ENCODE measurements at places on chromosomes 2 and 18.

GRCh38 chr2:188065386-188065785 is 226.3 kb upstream of the GULP1 start:
- DNase-seq: no peak

DNA sequence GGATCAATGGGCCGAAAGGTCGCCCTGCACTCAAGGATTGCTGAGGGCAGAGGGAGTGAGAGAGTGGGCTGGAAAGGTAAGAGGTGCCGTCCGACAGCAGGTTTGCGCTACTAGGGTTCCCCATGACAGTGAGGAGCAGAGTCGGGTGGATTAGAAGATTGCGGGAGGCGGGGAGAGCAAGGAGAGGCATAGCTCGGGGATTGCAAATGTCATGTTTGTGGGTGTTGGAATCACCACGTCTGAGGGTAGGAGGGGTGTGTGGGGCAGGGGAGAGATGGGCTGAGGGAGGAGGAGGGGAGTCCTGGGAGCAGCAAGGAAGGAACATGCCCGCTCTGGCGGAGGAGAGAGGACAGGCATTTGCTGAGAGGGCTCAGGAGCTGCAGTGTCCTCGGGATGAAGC is 81.2 kb downstream of the ZCCHC2 start:
- DNase-seq: no peak

GRCh38 chr18:49915352-49915751 is 102.0 kb upstream of the ACAA2 start:
- DNase-seq: no peak

DNA sequence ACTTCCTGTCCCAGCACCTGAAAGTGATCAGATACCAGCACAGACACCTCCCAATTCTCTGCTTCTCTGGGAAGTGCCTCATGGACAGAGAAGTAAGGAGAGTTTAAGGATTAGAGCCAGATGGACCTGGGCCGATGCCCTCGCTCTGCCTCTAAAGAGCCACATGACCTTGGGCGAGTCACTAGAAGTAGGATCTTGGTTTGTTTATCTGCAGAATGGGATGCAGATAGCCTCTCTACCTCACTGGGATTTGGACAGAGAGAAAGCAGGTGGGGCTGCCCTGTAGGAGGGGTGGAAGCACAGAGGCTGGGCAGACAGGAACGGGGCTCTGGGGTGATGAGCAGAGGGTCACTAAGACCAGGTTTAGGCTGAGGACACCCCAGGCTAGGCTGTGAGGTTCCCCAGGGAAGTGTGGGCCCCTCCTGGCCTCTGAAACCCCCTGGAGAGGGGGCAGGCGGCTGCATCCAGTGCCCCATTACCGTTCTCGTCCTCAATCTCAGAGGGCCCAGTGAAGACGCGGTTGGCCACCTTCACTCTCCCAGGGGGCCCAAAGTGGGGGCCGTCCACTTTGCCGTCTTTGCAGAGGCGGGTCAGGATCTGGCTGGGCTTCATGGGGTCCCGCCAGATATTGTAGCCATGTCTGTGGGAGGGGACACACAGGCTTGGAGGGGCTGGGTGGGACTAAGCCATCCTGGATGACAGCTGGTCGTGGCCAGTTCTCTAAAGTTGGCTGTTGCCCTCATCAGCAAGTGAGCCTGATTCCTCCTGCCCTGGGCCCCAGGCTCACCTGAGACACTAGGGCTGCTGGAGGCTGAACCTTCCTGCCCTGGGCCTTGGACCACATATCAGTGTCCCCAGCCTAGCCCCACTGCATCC is 13.3 kb downstream of the OTOF start:
- DNase-seq: no peak

Data from upper lobe of left lung (tissue), 6 donors.